ENCODE measurements at places on chromosomes 13 and 19.

GRCh38 chr19:2195361-2195760, 31.6 kb downstream of the DOT1L start:
- DNase-seq = no peak

GRCh38 chr19:10742476-10742875, 24.6 kb downstream of the DNM2 start:
- no peak for DNase-seq

DNA sequence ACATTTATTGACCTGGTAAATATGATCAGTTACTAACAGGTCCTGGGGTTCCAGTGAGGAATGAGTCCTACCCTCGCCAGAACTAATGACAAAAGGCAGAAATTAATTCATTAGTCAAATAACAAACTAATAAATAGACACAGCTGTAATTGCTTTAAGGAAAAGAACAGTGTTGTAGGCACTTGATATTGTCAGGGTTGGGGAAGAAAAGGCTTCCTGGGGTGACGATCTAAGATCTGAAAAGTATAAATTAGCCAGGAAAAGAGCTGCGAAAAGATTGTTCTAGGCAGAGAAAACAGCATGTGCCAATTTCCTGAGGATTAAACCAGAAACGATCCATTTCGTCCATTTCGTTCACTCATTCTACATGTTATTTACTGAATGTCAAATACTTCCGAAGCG, 670 bp upstream of the CHAF1A start:
- peak; percentile 8 for DNase-seq

DNA sequence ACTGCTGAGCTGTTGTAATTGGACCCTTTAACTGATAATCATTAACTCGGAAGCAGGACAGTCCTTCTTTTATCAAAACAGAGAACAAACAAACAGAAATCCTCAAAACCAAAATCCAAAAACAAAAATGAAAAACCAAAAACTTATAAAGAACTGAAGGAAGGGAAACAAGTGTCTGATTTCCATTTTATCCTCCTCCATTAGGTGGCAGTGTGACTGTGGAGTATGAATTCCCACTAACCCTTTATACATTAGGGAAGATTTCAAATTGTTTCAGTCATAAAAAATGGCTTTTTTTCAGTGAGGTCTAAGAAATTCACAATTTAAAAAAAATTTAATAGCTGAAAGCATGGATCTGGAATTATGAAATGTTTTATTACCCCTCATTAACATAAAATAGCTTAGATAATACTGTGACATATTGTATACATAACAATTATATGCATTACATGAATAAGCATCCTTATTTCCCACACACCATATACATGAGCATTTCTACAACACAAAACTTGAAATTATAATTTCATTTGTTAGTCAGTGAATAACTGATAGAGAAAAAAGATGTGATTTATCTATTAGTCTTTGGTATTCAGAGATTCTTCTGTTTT, 1074.3 kb upstream of the PCDH9 start:
- peak; percentile 53 for DNase-seq

- no peak for DNase-seq
Measured at GRCh38 chr13:29551214-29551613, 44.3 kb downstream of the SLC7A1 start.

- no peak for DNase-seq
Measured at GRCh38 chr13:112963641-112964040, 5.4 kb upstream of the MCF2L start.
